ENCODE measurements at places on chromosomes 3 and 15.

- no peak for DNase-seq
These were observed 50.6 kb downstream of the TBL1XR1 start for GRCh38 chr3:177146646-177147045.

- DNase-seq: no peak
These were observed 169.5 kb downstream of the ATP10A start for GRCh38 chr15:25693321-25694238.

- DNase-seq: no peak
These were observed 43.3 kb downstream of the MUC4 start for GRCh38 chr3:195768414-195768813.

DNA sequence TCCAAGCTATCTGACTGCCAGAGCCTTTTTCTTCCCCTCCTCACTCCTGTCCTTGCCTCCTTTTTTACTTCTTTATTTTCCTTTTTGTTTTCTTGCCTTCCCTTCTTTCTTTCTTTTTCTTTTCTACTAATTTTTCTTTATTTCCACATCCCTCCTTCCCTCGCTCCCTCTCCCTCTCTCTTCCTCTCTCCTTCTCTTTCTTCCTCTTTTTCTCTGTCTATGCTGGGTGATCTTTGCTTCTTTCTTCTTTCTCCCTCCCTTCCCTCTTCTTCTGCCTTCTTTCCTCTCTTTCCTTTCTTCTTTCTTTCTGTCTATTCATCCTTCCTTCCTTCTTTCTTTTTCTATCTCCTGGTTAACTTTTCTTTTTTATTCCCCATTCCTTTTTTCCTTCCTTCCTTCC lies 564.8 kb downstream of the NSUN3 start:
- no peak for DNase-seq

GRCh38 chr3:132659000-132659364 lies 627 bp downstream of the ACAD11 start:
- DNase-seq: no peak
